ENCODE measurements at places on chromosomes 12 and 14.

DNA sequence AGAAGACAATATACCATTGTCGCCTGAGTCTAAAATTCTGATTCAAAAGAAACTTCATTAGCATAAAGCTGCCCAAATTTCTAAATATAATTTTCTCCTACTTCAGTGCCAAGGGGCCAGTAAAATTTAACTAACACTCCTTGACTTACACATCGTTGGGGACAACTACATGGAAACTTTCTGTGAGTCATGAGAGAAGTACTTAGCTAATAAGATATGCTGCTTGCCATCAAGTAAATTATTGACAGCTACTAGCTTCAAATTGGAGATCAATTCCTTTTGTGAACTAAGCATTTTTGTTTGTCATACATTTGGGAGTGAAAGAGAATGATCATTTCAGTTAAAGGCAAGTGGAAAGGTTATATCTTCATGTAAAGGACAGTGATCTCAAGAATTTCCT is 373.3 kb downstream of the MDGA2 start:
- DNase-seq: no peak

GRCh38 chr12:26697217-26697616 is 135.8 kb downstream of the ITPR2 start:
- no peak for DNase-seq

- DNase-seq: no peak
These were observed 97.0 kb downstream of the SCARB1 start for GRCh38 chr12:124766727-124767065.

- DNase-seq: no peak
These were observed 5.2 kb upstream of the RNASE6 start for GRCh38 chr14:20775901-20776300.

DNA sequence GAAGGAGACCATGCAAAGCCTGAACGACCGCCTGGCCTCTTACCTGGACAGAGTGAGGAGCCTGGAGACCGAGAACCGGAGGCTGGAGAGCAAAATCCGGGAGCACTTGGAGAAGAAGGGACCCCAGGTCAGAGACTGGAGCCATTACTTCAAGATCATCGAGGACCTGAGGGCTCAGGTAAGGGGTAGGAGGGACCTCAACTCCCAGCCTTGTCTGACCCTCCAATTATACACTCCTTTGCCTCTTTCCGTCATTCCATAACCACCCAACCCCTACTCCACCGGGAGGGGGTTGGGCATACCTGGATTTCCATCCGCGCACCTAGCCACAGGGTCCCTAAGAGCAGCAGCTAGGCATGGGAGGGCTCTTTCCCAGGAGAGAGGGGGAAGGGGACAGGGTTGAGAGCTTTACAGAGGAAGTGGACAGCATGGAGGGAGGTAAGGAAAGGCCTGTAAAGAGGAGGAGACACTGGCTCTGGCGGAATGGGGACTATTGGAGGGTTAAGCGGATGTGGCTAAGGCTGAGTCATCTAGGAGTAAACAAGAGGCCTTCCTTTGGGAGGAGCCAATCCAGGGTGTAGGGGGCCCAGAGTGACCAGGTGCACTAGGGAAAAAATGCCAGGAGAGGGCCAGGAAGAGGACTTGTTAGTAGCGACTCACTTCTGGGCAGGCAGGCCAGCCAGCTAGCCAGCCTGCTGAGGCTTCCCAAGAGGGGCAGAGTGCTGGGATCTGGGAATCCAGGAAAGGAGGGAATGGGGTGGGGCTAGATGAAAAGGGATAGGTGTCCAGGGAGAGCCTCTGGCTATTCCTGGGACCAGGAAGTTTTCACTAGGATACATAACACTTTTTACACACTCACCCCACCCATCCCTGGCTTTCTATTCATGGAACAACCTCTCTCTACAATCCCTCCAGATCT is 754 bp downstream of the KRT18 start:
- DNase-seq: peak; percentile 19

GRCh38 chr14:99123208-99123870 is 148.7 kb downstream of the BCL11B start:
- DNase-seq: no peak

- no peak for DNase-seq
These were observed 991.8 kb downstream of the VRK1 start for GRCh38 chr14:97788846-97789526.
